ENCODE measurements at places on chromosomes 3 and 15.

GRCh38 chr3:147409143-147410115 lies at the start of gene ZIC1:
Gene ZIC1 (plus strand): TSS chr3:147409365. CDS start chr3:147410113, 748 bp downstream.
- DNase-seq: no peak

GRCh38 chr15:90513448-90513847 lies 16.3 kb upstream of the CRTC3 start:
- no peak for DNase-seq

GRCh38 chr3:171026597-171027293 lies at the start of gene SLC2A2:
Gene SLC2A2 (minus strand): TSS chr3:171026720. CDS start chr3:171026670, 50 bp downstream.
- no peak for DNase-seq

DNA sequence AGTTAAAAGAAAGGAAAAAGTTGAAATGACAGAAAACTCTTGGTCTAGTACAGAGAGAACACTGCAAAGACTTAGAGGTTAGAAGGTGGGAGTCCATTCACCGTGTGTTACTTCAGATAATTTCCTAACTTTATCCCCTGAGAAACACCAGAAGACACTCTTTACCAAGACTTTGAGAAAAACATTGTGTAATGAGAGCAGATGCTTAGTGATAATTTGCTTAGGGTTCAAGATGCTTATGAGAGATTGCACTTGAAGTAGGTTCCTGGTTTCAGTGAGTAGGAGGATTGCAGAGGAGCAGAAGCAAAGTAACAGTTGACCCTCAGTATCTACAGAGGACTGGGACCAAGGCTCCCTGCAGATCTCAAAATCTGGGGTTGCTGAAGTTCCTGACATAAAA lies 594.1 kb downstream of the NR2F2 start:
- no peak for DNase-seq

GRCh38 chr3:197292083-197292646 lies 6.2 kb downstream of the DLG1 start:
- DNase-seq: no peak

DNA sequence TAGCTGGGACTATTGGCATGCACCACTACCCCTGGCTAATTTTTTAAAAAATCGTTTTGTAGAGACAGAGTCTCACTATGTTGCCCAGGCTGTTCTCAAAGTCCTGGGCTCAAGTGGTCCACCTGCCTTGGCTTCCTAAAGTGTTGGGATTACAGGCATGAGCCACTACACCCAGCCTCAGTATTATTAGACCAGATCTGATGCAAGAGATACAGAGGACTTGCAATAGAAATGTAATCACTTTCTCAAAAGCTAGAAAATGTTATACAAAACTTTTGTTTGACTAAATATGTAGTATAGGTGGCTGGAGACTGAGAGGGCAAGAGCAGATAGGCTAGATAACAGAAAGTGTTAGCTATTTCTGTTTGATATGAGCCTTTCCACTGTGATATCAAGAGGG lies 531.9 kb downstream of the SOX2 start:
- no peak for DNase-seq

GRCh38 chr3:177647341-177647740 lies 450.1 kb upstream of the TBL1XR1 start:
- DNase-seq: no peak

DNA sequence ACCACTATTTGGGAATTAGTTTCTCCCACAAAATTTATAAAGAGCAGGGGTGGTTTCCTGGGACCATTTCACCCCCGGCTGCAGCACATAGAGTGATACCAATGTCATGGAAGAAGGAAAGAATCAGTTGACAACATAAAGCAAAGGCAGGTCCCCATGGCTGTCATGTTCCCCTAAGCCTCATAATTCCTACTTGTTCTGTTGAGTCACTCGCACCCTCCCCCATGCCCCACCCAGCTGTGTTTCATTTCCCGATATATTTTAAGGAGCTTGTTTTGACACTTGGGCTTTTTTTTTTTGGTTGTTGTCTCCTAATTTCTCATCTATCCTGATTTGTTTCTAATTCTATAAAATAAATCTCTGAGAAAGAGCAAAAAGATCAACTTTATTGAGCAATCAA lies 24.9 kb downstream of the ERC2 start:
- DNase-seq: no peak

DNA sequence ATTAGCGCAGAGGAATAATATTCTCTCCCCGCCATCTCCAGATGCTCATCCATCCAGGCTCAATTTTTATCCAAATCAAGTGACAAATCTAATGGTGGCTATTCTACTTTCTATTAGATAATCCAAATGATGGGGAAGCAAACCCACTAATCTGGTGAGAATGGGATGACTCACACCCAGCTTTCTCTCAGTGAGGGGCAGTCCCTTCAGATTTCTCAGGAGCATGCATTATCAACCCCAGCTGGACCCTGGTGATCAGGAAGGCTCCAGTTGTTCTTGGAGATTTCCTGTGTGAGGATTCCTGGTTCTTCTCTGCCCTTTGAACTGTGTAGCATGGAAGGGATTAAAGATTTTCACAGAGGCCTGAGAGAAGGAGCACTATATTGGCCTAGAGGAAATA lies 358.0 kb downstream of the WDR72 start:
- DNase-seq: no peak
